ENCODE measurements at places on chromosomes 7 and 10.

DNA sequence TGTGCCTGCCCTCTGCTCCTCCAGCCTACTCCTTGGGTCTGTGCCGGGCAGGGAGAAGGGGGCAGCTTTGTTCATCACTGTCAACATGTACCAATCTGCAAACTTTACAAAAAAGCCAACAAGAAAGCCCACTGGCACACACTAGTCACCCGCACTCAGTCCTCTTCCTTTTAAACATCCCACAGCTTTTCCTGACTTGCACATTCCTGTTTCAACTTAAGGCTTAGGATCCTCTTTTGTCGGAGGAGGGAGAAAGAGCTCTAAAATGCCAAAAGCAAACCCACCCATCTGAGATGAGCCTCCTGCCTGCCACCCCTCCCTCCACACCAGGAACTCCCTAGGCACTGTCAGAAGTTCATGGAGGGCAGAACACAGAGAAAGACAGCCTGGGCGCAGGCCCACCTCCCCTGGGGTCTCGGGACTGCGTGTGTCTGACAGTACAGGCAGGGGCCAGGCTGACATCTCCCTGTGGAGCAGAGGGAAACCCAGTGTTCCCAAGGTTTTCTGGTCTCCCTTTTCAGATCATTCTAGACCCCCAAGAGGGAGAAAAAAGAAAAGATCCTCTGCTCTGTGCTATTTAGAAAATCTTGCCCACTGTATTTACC is 5.4 kb downstream of the PDIA4 start:
- DNase-seq, result no peak

- no peak for DNase-seq
These were observed 55.6 kb upstream of the LBX1 start for GRCh38 chr10:101284744-101285463.

DNA sequence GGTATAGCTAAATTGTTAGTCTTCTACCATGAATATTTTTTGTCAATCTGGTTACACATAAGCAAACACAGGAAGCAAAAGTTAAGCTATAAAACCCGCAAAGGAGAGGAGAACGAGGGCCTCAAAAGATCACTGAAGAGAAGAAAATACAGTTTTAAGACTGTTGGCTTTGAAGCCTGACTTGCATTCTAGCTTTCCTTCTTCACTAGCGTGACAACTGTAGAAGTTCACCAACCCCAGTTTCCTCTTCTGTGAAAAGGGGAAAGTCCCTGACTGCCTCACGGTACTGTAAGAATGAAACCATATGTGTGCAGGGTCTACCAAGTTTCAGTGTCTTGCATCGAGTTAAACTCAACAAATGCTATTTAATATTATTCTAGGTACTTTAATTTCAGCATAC is 7.5 kb upstream of the LRRN3 start:
- peak; percentile 39 for DNase-seq

DNA sequence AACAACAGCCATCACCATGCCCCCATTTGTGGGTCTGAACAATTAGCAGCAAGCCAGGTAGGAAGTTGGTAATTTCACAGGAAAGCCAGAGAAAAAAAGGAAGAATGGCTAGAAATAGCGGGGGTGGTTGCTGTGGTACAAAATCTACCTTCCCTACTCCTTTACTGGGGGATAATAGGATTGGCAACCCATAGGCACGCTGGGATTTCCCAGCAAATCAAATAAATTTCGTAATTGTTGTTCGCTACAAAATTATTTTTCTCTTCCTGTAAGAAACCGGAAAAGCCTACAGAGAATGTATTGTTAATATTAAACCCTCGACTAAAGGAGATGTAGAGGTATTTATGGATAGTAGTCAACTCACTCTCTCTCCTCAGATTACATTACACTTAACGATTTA is 123.9 kb downstream of the DOCK4 start:
- DNase-seq, result peak; percentile 27

- DNase-seq, result no peak
These were observed 48.3 kb downstream of the ADRA2A start for GRCh38 chr10:111125102-111125501.

- no peak for DNase-seq
These were observed 908 bp downstream of the CRYGN start for GRCh38 chr7:151438864-151439601.

DNA sequence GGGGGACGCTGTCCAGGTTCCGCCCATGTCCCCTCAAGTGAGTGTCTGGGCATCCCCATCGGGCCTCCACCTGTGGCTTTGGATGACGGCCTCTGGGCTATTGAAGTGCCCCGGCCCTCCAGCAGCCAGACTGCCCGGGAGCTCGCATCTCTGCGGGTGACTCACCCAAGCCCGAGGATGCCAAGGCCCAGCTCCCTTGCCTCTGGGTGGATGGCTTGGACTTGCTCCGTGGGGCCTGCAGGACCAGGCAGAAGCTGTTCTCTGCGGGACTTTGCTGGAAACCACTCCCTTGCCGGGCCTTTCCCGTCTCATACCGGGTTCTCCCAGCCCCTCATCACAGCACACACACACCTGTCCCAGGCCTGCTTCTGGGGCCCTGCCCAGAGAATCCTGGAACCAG is 22.4 kb downstream of the DPYSL4 start:
- no peak for DNase-seq

DNA sequence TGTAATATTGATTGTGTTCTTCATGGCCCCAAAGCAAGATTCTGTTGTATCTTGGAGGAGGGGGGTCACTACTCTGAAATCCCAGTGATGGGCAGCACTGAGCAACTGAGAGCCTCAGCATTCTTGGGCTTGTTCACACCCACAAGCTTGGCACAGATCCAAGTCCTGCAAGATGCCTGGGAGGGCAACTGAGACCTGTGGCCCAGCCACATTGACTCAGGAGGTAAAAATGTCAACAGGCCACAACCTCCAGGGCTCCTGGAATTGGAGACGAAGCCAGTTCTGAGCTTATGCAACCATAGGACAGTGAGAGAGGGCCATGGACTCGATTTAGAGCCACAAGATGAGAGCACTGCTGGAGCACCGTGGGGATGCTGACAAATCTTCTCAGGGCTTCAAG is 3.1 kb upstream of the DOCK1 start:
- peak; percentile 39 for DNase-seq

DNA sequence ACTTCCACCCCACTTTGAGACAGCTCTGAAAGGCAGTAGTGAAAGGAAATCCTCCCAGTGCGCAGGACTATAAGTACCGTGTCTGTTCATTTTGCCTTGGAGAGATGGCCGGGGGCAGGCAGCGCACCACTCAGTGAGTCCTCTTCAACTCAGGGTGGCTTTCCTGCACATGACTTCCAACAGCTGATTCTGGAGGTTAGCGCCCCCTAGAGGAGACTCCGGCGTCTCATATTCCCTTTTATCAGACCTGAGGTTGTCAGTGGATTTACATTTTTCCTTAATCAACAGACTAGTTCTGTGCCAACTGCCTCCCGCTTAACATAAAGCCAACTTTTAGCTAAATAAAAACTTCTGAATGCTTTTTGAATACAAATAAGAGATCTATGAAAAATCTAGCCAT is 101.0 kb downstream of the HERPUD2 start:
- peak; percentile 17 for DNase-seq

DNA sequence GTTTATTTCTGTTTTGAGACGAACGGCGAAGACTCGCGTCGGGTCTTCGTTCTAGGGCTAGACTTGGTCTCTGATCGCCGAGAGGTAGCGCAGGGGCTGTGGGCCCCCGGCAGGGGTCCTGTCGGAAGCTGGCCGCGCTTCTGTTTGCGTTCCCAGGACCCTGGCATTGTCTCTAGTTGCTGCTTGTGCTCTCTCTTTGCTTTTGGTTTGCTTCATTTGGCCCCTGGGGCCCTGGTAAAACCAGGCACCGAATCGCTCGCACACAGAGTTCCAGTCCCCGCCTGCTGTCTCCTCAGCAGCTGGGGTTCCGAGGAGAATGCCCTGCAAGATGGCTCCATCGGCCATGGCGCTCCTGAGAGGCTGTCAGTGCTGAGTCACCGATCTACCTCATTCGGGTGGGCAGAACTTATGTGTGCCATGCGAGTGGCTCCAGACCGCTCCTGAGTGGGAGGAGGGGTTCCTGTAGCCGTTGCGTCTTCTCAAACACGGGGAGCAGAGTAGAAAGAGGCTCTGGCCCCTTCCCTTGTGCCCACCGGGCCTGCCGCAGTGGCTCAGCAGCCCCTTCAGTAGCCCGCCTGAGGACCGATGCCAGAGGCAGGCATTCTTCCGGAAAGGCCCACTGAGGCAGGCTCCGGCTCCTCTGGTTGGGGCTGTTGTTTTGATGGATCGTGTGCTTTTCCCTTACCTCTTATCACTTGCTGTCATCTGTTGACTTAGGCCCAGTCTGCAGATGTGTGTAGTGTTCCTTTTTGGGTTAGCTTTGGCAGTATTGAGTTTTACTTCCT is 826 bp downstream of the CHPF2 start:
- peak; percentile 92 for DNase-seq

DNA sequence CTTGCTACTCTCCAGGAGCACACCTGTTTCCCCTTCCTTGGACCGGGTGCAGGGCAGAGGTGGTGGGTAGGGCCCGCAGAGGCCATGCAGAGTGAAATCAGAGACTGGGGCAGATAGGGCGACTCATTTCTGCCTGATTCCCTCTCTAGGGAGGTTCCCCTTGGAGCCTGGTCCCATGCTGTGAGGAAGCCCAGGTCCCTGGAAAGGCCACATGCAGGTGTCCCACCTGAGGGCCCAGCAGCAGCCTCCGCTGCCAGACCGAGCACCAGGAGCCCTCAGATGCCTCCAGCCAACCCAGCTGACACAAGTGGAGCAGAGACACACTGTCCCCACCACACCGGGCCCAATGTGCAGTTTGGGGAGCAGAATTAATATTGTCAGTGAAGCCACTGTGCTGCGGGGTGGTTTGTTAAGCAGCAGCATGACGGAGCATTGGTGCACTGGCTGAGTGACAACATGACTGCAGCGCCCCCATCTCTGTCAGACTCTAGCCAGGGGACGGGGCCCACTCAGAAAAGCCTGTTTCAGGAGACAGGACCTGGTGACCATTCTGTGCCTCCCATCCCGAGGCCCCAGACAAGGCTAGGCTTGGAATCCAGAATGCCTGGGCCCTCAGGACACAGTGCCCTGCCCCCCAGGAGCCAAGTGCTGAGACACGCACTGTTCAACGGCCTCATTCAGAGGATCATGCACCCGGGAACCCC is 30.4 kb upstream of the RET start:
- no peak for DNase-seq

DNA sequence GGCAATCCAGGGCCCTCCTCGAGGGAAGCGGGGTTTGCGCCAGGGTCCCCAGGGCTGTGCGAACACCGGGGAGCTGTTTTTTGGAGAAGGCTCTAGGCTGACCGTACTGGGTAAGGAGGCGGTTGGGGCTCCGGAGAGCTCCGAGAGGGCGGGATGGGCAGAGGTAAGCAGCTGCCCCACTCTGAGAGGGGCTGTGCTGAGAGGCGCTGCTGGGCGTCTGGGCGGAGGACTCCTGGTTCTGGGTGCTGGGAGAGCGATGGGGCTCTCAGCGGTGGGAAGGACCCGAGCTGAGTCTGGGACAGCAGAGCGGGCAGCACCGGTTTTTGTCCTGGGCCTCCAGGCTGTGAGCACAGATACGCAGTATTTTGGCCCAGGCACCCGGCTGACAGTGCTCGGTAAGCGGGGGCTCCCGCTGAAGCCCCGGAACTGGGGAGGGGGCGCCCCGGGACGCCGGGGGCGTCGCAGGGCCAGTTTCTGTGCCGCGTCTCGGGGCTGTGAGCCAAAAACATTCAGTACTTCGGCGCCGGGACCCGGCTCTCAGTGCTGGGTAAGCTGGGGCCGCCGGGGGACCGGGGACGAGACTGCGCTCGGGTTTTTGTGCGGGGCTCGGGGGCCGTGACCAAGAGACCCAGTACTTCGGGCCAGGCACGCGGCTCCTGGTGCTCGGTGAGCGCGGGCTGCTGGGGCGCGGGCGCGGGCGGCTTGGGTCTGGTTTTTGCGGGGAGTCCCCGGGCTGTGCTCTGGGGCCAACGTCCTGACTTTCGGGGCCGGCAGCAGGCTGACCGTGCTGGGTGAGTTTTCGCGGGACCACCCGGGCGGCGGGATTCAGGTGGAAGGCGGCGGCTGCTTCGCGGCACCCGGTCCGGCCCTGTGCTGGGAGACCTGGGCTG is 26.0 kb downstream of the PRSS2 start:
- peak; percentile 30 for DNase-seq

DNA sequence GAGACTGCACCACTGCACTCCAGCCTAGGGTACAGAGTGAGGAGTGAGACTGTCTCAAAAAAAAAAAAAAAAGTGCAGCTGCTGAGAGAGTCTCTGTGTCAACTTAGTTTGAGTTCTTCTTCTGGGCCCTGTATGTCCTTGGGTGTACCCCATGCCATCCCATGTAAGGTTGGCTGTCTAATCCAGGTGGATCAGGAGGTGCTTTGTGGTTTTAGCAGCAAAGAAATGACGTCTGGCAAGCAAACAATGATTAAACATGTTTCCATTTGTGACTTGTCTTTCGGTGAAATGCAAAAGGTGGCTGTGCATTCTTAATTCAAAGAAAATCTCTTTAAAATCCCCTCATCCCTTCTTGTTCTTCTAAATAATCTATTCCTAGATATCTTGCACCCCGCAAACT is 255.9 kb downstream of the ANKRD30A start:
- DNase-seq, result no peak

- DNase-seq, result no peak
These were observed 101.0 kb downstream of the GSAP start for GRCh38 chr7:77315182-77315591.

- no peak for DNase-seq
These were observed 5.5 kb downstream of the PFKP start for GRCh38 chr10:3072641-3073360.

- DNase-seq, result no peak
These were observed 190.6 kb upstream of the CCDC6 start for GRCh38 chr10:60096761-60097513.

DNA sequence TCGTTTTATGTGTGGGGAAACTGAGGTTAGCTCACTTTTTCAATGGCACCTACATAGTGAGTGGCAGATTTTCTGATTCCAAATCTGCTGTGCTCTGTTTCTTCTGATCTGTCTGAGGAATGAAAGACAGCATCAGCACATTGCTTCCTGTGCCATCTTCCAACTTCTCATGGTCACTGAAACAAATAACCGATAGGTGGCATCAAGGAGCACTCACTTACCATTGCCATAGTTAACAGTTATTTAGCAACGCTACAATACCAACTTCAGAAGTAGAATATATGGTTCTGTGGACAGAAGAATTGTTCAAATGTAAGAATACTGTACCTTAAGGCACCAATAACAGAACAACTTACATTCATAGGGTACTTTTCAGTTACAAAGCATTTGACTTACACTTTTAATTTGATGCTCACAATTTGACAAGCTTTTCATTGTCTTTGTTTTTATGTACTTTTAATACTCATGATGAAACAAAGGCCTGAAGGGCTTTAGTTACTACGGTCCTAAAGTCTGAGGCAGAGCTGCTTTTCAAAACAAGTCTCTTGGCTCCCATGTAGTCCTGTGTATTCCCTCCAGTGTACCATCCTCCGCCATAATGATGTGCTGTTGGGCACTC is 228.9 kb upstream of the TCF7L2 start:
- DNase-seq, result peak; percentile 73

GRCh38 chr10:23326544-23327307 is 17.9 kb downstream of the C10orf67 start:
- no peak for DNase-seq
